CD4-positive, alpha-beta T cell treated with Interleukin-2 at 100 ng/mL for 4 hours (primary cell): ENCODE measurements at places on chromosomes 16 and 17.
A peak's percentile ranks its signal among the peaks of the same experiment; 100 is the strongest.

- DNase-seq, result no peak
Measured at GRCh38 chr17:45775148-45775547, 9.0 kb upstream of the CRHR1 start.

- DNase-seq, result no peak
Measured at GRCh38 chr16:31440516-31441184, 1.9 kb downstream of the ZNF843 start.

DNA sequence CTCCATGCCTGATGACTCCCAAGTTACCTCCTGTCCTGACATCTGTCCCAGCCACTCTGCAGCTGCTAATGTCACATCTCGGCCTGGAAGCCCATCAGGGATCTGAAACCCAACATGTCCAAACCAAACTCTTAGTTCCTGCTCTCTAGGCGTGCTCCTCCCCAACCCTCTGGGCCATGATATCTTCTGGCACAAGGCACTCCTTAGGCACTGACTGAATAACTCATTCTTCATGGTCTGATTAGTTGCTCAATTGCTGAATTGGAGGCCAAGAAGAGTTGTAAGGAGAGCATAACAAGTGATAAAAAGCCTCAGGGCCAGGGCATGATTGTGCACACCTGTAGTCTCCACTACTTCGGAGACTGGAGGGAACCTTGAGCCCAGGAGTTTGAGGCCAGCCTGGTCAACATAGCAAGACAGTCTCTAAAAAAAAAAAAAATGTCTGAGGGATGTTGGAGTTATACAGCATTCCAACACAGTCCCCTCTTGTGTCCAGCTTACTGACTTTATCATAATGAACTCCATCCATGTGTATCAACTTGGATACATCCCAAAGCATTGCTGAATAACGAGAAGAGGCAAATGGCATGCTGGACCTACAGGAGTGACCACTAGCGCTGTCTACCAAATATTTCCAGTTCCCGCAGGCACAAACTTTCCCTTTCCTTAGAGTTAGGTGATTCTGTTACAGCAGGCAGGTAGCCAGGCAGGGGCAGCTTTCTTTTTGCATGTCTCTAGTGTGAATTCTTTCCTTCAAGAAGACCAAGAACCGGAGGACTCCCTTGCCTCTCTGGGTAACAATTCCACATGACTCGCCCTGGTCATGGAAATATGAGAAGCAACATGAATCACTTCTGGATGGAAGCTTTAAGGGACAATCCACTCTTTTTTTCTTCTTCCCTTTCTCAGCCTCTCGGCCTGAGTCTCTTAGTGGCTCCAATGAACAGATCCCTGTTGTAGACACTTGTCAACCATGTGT is 18.1 kb upstream of the SHCBP1 start:
- DNase-seq, result no peak

DNA sequence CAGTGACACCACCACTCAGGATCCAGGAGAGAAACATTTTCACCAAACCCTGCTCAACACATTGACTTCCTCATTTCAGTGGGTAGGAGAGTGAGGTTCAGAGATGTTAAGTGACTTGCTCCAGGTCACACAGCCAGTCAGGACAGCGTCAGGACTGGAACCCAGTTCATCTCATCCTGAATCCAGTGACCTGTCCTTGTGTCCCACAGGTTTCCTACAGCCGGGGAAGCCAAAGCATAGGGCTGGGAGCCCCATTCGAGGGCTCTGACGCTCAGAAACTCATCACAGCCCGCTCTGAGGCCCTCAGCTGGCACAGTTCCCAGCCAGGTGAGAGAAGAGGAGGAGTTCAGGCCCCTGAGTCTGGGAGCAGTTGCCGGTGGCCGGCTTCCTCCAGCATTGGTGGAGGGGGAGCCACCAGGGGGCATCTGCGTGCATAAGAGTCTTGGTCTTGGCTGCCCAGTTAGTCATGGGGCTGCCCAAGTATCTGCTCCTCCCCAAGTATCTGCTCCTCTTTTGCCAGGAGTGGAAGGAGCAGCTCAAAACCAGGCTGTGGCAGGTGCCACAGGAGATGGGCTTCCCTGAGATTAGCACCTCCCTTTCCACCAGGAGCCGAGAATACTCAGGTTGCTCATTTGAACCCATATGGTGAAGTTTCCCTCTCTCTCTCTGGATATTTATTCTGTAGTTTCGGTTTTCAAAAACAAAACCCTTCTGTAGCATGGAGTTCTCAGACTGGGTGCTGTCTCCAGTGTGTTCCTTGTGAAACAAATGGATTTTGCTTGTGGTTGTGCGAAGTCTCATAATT is 56.0 kb downstream of the TNFRSF13B start:
- DNase-seq, result peak; percentile 10

GRCh38 chr17:62625870-62626200 is 1.6 kb upstream of the MRC2 start:
- no peak for DNase-seq

GRCh38 chr16:87060034-87060986 is 256.9 kb downstream of the C16orf95 start:
- no peak for DNase-seq

DNA sequence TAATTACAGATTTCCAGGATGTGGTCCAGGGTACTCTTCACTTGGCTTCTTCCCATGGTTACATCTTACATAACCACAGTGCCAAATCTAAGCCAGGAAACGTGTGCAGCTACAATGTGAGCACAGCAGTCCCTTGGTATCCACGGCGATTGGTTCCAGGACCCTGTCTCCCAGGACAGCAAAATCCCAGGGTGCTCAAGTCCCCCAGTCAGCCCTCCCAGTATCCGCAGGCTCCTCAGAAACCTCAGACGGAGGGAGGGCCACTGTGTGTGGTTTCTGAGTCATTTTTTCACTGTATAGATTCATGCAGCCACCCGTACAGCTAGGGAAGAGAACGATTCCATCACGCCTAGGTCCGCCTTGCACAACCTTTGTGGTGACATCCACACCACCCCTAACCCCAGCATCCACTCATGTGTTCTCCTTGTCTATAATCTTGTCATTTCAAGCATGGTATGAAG is 11.1 kb upstream of the ATP2C2 start:
- DNase-seq, result no peak

DNA sequence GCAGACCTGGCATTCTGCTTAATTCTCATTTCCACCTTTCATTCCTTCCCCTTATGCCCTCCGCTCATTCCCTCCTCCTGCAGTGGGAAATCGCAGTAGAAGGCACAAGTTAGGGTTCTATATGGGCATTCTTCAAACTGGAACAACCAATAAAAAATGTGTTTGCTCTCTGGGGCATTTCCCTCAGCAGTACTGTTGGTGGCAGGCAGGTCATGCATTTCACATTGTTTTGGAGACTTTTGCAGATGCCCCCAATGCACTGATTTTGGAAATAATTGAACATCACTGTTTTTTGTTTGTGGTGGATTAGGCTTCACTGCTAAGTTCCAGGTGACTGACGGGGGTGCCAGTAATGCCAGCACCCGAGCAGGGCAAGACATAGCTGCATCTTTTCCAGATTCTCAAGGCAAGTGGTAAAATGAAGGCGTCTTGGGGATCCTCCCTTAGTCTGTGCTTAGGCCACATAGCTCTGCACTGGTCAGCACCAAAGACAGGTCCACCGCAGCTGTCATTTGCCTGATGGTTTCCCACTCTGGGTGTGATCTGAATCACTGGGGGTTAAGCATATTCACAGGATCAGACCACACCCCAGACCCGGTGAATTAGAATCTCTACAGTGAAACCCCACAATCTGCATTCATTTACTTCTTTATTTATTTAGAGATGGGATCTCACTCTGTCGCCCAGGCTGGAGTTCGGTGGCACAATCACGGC is 304.5 kb downstream of the CPPED1 start:
- no peak for DNase-seq
